ENCODE measurements at places on chromosomes 1 and 21. TPM values are rescaled to one million over a fixed set of nuclear protein-coding genes. Genes with fewer than 3 reads are reported as not detected.
A peak's percentile ranks its signal among the peaks of the same experiment; 100 is the strongest.

- no peak for DNase-seq
- no peaks in the 10 kb centered on the region for H3K4me1 ChIP-seq
- no peak overlapping the region for H3K4me3 ChIP-seq
- no peaks in the 10 kb centered on the region for H3K36me3 ChIP-seq
- H3K27ac ChIP-seq = no peak overlapping the region
- H3K27me3 ChIP-seq = no peaks in the 10 kb centered on the region
Measured at GRCh38 chr21:42049578-42050430, 21.3 kb upstream of the UMODL1 start.

GRCh38 chr1:160907976-160908375, 23.0 kb upstream of the ITLN1 start:
- H3K4me3 ChIP-seq = no peak overlapping the region
- H3K27ac ChIP-seq = no peak overlapping the region
- H3K36me3 ChIP-seq = no peaks in the 10 kb centered on the region
- no peaks in the 10 kb centered on the region for H3K27me3 ChIP-seq
- peak; percentile 17 for DNase-seq
- H3K4me1 ChIP-seq = peaks cover 16% of the 10 kb centered on the region

DNA sequence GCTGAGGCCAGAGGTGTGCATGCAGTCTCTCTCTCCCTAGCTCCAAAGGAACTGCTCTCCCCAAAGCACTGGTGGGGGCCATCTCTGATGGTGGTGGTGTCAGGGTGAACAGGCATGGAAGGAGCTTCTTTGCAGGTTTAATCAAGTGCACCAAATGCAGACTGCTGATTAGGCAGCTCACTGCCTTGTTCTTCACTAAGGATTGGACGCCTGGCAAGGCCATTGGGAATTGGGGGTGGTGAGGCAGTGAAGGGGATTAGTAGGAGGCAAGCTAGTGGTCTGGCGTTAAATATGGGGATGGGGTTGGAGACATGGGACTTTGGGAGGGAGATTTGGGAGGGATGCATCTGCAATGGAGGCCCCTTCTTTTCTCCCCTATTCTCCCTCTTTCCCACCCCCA, 1.5 kb downstream of the CACNA1E start:
- no peak overlapping the region for H3K4me3 ChIP-seq
- DNase-seq = no peak
- H3K4me1 ChIP-seq = peaks cover 9% of the 10 kb centered on the region
- H3K36me3 ChIP-seq = no peaks in the 10 kb centered on the region
- peaks cover 100% of the 10 kb centered on the region for H3K27me3 ChIP-seq

DNA sequence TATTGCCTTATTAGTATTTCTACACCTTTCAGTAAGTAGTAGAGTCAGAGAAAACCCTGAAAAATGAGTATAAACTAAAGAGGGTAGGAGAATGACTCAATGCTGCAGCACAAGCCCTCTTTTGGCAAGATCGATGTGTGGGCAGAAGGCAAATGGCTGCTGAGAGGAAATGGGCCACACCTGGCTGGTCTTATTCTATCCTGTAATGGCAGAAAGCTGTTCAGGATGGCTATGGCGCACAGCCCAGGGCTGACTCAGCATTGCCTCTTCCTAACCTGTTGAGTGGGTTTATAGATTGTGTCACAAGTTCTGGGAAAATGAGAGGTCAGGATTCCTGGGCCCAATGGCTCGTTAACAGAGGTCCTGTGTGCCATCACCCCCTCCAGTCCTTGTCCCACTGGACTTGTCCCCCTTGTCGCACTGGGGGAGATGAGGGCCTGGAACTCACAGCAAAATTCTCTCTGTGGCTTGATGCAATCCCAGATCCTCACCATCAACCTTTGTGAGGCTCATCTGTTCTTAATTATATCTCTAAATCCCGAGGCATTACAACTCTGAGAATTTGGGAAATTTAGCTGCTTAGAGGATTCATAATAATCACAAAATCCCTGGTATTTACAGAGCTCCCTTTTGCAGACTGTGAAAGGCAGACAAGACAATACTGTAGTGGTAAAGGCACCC, 13.2 kb downstream of the HMGB4 start:
- no peak overlapping the region for H3K27ac ChIP-seq
- H3K4me1 ChIP-seq = no peaks in the 10 kb centered on the region
- DNase-seq = peak; percentile 21

GRCh38 chr1:157363660-157364140, 188.6 kb downstream of the FCRL5 start:
- no peaks in the 10 kb centered on the region for H3K27me3 ChIP-seq
- H3K4me3 ChIP-seq = no peak overlapping the region
- DNase-seq = no peak
- H3K27ac ChIP-seq = no peak overlapping the region
- H3K36me3 ChIP-seq = no peaks in the 10 kb centered on the region

DNA sequence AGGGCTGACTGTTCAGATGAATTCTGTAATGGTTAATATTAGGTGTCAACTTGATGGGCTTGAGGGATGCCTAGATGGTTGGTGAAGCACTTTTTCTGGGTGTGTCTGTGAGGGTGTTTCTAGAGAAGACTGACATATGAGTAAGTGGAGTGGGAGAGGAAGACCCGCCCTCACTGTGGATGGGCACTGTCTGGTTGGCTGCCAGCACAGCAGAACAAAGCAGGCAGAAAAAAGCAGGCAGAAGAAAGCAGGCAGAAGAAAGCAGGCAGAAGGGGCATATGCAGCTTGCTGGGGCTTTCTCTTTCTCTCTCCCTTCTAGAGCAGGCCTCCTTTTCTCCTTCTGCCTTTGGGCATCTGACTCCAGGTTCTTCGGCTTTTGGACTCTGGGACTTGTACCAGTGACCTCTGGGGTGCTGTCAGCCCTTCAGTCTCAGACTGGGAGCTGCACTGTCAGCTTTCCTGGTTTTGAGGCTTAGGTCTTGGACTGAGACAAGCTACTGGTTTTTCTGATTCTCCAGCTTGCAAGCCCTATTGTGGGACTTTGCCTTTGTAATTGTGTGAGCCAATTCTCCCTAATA, 42.9 kb upstream of the CD2 start:
- H3K4me3 ChIP-seq = no peak overlapping the region
- no peaks in the 10 kb centered on the region for H3K27me3 ChIP-seq
- H3K4me1 ChIP-seq = no peaks in the 10 kb centered on the region
- no peaks in the 10 kb centered on the region for H3K36me3 ChIP-seq
- no peak overlapping the region for H3K27ac ChIP-seq
- DNase-seq = no peak

- H3K4me3 ChIP-seq = no peak overlapping the region
- DNase-seq = no peak
- peaks cover 16% of the 10 kb centered on the region for H3K4me1 ChIP-seq
- H3K36me3 ChIP-seq = no peaks in the 10 kb centered on the region
- H3K27ac ChIP-seq = no peak overlapping the region
- no peaks in the 10 kb centered on the region for H3K27me3 ChIP-seq
Measured at GRCh38 chr1:16112596-16113555, 39.4 kb upstream of the FAM131C start.

The RSPO1 gene
- total RNA-seq = not detected

DNA sequence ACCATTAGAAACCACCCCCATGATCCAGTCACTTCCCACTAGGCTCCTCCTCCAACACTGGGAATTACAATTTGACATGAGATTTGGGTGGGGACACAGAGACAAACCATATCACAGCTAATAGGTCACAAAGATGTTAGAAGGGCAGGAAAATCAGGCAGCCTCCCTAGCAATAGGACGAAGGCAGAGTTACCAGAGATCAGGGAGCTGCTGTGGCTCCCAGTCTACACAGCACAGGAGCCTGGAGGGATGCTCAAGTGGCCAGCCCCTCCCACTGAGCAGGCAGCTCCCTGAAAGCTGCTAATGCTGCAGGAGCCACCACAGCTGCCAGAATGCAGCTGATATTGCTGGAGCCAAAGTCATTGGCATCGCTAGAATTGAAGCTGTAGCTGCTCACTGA, 51.0 kb downstream of the CR1L start:
- H3K4me1 ChIP-seq = no peaks in the 10 kb centered on the region
- DNase-seq = no peak
- no peaks in the 10 kb centered on the region for H3K27me3 ChIP-seq
- H3K4me3 ChIP-seq = no peak overlapping the region
- H3K36me3 ChIP-seq = no peaks in the 10 kb centered on the region

GRCh38 chr1:37497832-37498231, 16.7 kb downstream of the MEAF6 start:
- no peaks in the 10 kb centered on the region for H3K27me3 ChIP-seq
- no peak overlapping the region for H3K4me3 ChIP-seq
- no peak overlapping the region for H3K27ac ChIP-seq
- no peak for DNase-seq
- peaks cover 32% of the 10 kb centered on the region for H3K4me1 ChIP-seq

- peak; percentile 23 for DNase-seq
- H3K27ac ChIP-seq = no peak overlapping the region
- H3K36me3 ChIP-seq = no peaks in the 10 kb centered on the region
- H3K27me3 ChIP-seq = peaks cover 25% of the 10 kb centered on the region
- H3K4me3 ChIP-seq = no peak overlapping the region
- no peaks in the 10 kb centered on the region for H3K4me1 ChIP-seq
Measured at GRCh38 chr1:30684881-30685795, 38.2 kb downstream of the MATN1 start.

GRCh38 chr1:49723662-49724061, 300.1 kb downstream of the AGBL4 start:
- H3K4me3 ChIP-seq = no peak overlapping the region
- no peaks in the 10 kb centered on the region for H3K36me3 ChIP-seq
- no peak for DNase-seq

The H3-3A gene
- total RNA-seq = 317 TPM
